ENCODE measurements at places on chromosomes 7 and 10.

GRCh38 chr10:44682507-44682906 is 228.6 kb upstream of the TMEM72 start:
- DNase-seq, result no peak

GRCh38 chr7:88614736-88615135 is 144.8 kb upstream of the ZNF804B start:
- DNase-seq, result no peak

- DNase-seq, result no peak
Observed at GRCh38 chr7:54663603-54664234, 95.3 kb downstream of the SEC61G start.

GRCh38 chr7:155296006-155296787 is 1.5 kb upstream of the INSIG1 start:
- no peak for DNase-seq

GRCh38 chr7:126026421-126027088 is 1096.9 kb upstream of the POT1 start:
- no peak for DNase-seq

Measured in D721Med (cell line).